IPS-NIHi11 (cell line): ENCODE measurements at places on chromosomes 4 and X.

- DNase-seq, result no peak
These were observed 132.6 kb upstream of the FAM9B start for GRCh38 chrX:9166584-9166944.

DNA sequence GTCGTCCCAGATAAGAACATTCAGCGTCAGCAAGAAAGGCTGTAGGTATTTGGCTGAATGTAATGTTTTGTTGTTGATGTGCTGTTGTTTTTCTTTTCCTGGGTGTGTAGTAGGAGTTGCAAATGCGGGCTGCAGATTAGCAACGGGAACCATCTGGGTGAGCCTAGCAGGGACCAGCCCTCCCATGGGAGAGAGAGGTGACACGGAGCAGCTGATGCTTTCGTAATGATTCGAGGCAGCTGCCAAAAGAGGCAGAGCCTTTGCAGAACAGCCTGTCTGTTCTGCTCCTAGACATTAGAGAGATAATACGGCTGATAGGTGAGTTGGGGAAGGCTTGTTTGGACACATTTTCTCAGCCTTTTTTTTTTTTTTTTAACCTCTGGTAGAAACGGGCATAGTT is 25.3 kb downstream of the ARSF start:
- no peak for DNase-seq

GRCh38 chr4:165360041-165360695 is 18.6 kb upstream of the CPE start:
- DNase-seq, result no peak

DNA sequence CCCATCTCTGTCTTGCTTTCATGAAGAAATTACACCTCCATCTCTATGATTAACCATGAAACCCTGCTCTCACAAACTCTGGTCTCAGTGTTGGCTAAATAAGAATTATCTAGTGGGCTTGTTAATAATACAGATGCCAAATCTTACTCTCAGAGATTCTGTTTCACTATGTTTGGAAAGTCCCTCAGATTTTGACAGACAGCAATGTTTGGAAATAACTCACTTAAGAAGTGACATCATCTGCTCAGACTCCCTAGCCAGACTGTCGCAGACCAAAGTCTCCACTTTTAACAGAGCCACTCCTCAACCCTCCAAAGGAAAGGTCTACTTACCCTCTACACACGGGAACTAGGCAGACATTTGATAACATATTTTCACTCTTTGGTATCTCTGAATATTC is 328.5 kb upstream of the FGF16 start:
- DNase-seq, result no peak

DNA sequence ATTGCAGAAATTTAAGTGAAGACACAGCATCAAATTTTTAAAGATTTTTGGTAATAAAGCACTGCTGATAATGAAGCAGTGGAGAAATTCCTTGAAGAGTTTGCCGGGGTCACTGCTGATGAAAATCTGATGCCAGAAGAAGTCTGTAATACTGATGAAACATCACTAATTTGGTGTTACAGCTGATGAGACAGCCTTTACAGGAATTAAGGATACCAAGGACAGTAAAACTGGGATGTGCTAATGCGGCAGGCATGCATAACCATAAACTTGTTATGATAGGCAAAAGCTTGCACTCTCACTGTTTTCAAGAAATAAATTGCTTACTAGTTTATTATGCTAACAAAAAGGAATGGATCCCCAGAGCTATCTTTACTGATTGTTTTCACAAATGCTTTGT is 52.9 kb upstream of the VEGFC start:
- DNase-seq, result no peak

- DNase-seq, result no peak
These were observed 40.5 kb downstream of the TMEM131L start for GRCh38 chr4:153506341-153507309.

GRCh38 chr4:47195706-47196105 is 164.3 kb downstream of the GABRB1 start:
- no peak for DNase-seq

DNA sequence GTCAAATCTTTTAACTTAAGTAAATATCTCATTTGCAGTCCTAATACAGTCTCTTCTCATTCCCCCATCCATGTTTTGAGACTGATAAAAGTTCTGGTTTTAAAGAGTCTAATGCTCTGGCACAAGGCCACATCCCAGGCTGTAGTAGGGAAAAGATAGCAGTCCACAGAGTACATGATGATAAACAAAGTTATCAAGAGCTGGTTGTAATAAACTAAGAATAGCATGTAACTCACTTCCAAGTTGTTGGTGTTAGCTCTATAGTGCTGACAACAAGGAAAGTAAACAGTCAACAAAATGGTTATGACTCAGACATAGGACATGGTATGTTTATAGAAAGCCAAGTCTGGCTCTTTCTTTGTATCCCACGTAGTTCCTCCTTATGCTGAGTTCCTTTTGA is 21.8 kb upstream of the AREG start:
- DNase-seq, result no peak
